ENCODE measurements at places on chromosomes 13 and 19.

DNA sequence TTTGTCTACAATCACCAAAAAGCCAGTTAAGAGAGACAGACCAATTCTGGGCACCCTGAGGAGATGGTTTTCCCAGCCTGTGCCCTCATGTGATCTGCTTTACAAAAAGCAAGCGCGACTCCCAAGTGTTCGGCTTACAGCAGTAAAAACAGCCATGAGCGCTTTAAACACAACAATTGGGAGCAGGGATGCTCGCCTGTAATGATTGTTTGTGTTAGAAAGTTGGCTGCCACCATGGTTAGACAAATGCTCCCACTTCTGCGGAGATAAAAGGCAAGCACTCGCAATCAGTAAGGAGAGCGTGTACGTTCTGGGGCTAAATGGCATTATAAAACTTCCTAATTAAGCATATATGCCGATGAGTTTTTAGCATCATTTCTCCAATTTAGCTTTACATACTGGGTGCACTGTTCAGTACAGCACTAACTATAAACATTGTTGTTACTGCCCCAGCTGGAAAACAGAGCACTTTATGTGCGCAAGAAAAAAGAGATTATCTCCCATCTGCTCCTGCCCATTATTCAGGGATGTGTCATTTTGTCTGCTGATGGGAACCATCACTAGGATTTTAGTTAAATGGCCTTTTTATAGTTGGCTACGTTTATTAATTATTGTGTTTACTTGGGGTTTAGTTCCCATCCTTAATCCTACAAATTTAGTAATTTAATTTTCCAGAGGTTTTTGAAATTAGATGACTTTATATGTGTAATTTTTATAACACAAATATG lies 309.3 kb upstream of the MAB21L1 start:
- DNase-seq: no peak

GRCh38 chr13:50421473-50422130 lies 406.4 kb downstream of the KCNRG start:
- no peak for DNase-seq

GRCh38 chr19:16585808-16586476 lies 13.7 kb upstream of the SLC35E1 start:
- no peak for DNase-seq

DNA sequence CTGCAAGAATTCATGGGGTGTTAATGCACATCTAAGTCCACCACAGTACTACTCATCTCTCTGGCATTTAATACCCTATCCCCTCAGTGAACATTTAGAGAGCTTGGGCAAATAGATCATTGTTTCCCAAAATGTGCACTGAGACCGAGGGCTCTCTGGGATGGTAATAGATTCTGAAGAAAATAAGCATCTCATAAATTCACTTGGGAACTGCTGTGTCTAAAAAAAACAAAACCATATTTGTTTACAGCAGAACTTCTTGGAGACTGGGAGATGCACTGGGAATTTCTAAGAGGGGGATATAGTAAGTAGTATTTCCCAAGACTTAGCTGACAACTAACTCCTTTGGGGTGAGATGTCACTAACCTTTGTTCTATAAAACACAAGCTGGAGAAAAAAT lies 58.4 kb downstream of the ENOX1 start:
- no peak for DNase-seq

DNA sequence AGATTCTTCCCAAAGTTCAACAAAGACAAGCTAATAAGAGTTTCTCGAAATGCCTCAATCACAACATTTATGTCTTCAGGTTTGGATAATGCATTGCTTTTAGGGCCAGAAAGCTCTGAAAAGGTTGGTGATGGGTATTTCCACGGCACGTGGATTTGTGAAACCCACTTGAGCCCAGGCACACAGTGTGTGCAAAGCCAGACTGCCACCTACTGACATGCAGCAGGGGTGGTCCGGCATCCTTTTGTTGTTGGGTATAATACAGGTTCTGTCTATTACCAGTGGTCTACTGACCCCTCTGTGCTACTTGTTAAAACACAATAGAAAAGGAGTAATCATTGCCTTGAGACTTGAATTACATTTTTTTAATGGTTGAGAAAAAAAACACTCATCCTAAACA lies 225.6 kb downstream of the RAP2A start:
- DNase-seq: peak; percentile 11

- DNase-seq: no peak
These were observed 22.4 kb downstream of the RANBP3 start for GRCh38 chr19:5955636-5955935.

- DNase-seq: no peak
These were observed 36.6 kb downstream of the TGDS start for GRCh38 chr13:94559222-94559795.

- no peak for DNase-seq
These were observed 1759.9 kb upstream of the PCDH20 start for GRCh38 chr13:63175536-63175935.

- no peak for DNase-seq
These were observed 304.1 kb upstream of the MAB21L1 start for GRCh38 chr13:35780613-35781012.

DNA sequence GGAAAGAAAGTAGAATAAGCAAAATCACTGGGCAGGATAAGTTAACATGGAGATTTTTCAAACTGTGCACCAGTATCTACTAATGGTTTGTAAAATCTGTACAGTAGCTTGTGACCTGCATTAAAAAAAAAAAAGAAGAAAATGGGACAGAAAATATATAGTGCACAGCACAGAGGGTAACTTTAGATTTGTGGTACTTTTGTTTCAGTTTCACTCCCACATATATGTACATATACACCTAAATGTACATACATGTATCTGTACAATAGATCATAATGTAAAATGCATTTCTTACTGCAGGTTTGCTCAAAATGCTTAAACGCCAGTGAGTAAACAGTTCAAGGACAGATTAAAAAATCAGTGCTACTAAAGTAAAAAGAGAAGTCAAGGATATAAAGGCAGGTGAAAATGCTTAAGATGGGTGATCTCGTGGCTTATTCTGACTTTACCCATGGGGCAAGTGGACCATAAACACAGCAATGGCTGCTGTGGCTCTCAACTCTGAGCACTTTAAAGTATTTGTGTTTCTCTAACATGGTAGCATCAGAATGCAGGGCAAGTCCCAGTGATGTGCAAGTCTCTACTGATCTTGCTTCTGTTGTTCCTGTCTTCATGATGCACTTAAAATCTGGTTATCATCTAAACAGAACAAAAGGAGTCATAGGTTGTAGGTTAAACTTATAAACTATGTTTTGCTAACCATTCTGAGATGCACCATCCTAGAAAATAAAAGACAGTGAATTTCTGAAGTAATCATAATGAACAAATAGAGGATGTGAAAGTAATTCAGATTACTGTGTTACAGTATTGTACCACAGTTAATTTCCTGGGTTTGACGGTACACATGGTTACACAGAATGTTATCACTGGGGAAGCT lies 112.3 kb downstream of the MIPEP start:
- DNase-seq: no peak

DNA sequence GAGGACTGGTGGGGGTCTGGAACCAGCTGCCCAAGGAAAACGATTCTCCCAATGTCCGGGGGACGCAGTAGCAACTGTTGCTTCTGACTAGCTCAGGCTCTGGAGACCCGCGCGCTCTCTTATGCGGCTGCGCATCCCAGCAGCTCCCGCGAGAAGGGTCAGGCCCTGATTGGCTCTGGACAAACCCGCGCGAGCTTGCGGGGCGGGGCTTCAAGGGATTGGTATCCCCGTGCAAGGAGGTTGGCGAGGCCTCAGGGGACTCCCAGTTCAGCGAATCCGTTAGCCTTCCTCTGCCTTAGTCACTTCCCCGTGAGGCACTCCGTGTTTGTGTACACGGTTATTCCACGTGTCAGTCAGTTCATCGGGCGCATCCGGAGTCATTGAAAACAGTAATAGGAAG lies 20.2 kb downstream of the SIGLECL1 start:
- no peak for DNase-seq

GRCh38 chr19:6141217-6141616 lies 5.8 kb downstream of the ACSBG2 start:
- DNase-seq: no peak

DNA sequence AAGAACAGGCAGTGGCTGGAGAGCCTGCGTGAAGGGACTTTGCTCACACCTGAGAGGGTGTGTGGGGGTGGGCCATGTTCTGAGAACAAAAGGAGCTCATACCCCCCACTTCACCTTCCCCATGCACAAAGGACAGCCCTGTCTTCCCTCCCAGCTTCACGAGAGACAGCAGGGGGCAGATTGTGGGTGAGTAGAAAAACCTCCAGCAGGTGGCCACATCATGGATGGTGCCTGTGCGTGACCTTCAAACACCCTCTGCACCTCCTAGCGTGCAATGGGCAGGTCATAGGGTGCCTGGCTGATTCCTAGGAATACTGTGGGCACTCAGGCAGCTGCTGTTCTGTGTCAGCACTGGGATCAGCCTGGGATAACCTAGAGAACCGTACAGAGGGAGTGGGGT lies 36.3 kb upstream of the PSG9 start:
- DNase-seq: no peak

DNA sequence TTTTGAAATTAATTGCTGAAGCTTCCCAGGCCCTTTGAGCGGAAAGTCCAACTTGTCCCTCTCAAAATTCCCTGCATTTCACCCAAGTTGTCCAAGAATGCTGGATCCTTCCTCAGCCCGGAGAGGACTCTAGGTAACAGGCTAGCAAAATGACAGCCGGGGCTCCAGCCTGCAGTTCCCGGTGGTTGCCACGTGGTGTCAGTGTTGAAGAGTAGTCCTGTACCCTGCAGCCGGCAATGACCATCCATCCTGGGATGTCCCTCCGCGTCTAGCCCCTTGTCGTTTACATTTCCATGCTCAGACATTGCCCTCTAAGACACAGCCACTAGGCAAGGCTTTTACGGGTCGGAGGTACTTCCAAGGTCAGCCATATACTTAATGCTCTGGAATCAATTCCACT lies 31.4 kb upstream of the MTIF3 start:
- DNase-seq: no peak

Measured in heart left ventricle (tissue), 16 donors.